ENCODE measurements at places on chromosomes 6 and 20. TPM values are rescaled to one million over a fixed set of nuclear protein-coding genes. Genes with fewer than 3 reads are reported as not detected.

The ADGB gene
- not detected for total RNA-seq

The FOXS1 gene
- total RNA-seq: not detected

The POPDC3 gene
- total RNA-seq: not detected

The FAM162B gene
- total RNA-seq: not detected

- peaks cover 69% of the 10 kb centered on the region for H3K4me1 ChIP-seq
- H3K27me3 ChIP-seq: no peaks in the 10 kb centered on the region
- peaks cover 74% of the 10 kb centered on the region for H3K36me3 ChIP-seq
- no peak for DNase-seq
Observed at GRCh38 chr6:11211254-11211653, 21.2 kb downstream of the NEDD9 start.

DNA sequence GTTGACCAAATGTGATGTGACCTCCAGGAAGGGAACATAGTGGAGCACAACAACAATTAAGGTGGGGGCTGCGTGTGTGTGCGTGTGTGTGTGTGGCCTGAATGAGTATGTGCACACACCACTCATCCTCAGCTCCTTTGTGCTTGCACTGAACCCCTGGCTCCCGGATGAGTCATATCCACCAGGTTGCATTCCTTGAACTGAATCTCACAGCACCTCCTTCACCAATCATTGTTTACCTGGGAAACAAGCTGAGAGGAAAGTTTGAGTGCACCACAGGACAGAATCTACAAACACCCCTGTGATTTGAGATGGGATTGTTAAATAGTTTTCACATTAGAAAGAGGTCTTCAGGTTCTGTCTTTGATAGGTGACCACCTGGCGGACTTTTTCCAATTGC, 33.7 kb upstream of the GPR6 start:
- H3K27me3 ChIP-seq: peaks cover 15% of the 10 kb centered on the region
- H3K4me1 ChIP-seq: no peaks in the 10 kb centered on the region
- no peaks in the 10 kb centered on the region for H3K36me3 ChIP-seq
- H3K4me3 ChIP-seq: no peak overlapping the region
- H3K27ac ChIP-seq: no peak overlapping the region

- DNase-seq: no peak
- H3K27me3 ChIP-seq: peaks cover 15% of the 10 kb centered on the region
- H3K4me1 ChIP-seq: peaks cover 3% of the 10 kb centered on the region
- H3K27ac ChIP-seq: no peak overlapping the region
Observed at GRCh38 chr6:134880487-134881190, 69.3 kb downstream of the ALDH8A1 start.

GRCh38 chr6:49342410-49342809, 120.6 kb downstream of the MMUT start:
- no peak for DNase-seq
- H3K27me3 ChIP-seq: no peaks in the 10 kb centered on the region
- no peaks in the 10 kb centered on the region for H3K36me3 ChIP-seq
- H3K4me3 ChIP-seq: no peak overlapping the region
